ENCODE measurements at places on chromosomes 16 and 17.

DNA sequence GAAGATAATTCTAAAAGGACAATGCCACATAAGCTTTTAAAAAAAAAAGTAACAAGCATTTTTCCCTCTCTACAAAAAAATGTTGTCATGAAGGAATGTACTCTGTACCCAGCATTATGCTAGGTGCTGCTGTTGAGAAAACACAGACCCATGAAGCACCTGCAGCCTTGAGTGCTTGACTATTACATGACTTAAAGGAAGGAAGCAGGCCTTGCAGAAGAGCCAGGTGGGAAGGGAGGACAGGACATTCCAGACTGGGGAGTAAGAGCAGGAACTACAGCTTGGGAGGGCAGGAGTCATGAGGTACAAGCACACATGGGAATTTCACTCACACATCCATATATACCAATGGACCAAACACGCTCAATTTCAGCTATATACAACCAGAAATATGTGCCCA is 3.8 kb downstream of the MYO1D start:
- no peak for DNase-seq

GRCh38 chr16:4184038-4184702 is 57.7 kb downstream of the SRL start:
- DNase-seq = no peak

DNA sequence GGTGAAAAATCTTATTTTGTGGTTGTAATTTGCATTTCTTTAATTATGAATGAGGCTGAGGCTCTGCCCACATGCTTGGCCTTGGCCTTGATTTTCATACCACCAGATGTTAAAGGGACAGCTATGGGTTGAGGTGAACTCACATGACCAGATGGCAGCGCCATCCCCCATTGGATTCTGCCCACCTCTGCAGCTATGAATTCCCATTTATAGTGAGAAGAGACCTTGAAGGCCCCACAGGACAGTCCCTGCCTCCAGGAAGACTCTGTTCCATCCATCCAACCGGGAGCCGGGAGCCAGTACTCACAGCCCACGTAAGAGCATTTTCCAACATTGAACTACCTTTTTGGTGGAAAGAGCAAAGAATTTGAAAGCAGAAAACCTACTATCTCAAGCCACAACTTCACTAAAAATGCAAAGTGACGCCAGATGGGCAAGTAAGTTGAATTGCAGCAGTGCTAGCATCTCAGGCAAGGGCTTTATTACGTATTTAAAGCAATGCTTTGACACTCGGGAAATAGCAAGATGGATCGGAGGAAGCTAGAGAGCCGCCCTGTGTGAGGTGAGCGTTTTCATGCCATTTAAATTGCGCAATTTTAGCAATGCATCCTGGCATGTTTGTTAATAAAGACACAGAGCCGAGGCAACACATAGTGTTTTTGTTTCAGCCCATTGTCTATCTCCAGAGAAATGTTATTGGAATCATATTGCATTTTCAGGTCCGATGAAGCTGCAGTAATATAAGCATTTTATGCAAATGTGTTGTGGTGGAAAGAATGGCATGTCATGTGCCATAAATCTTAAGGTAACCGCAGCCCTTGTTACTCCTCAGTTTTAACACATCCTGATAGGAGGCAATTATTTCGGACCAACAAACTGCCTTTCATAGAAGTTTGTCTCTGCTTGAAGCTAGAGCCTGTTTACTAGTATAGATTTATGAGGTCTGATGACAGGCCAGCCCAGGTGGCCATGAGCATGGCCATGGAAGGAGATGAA is 273.4 kb upstream of the TNRC6C start:
- no peak for DNase-seq

- DNase-seq = no peak
Observed at GRCh38 chr16:48225456-48225855, 18.6 kb upstream of the LONP2 start.

DNA sequence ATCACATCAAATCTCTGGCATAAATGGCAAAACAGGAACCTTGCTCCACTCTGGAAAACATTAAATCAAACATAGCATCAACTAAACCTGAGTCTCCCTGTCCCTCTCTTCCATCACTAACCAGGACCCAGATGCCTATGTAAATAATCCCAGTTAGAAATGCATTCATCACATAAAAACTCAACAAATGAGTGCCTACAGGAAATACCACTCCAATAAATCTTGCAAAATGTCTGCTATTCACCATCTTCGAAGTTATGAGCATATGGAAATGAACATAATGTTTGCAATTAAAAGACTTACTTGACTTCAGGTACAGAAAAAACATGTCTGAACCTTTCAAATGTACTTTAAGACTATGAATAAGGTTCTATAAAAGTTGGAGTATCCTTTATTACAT is 425.0 kb downstream of the CDH11 start:
- DNase-seq = no peak

- DNase-seq = no peak
Observed at GRCh38 chr16:19503461-19504075, 18.3 kb downstream of the GDE1 start.

DNA sequence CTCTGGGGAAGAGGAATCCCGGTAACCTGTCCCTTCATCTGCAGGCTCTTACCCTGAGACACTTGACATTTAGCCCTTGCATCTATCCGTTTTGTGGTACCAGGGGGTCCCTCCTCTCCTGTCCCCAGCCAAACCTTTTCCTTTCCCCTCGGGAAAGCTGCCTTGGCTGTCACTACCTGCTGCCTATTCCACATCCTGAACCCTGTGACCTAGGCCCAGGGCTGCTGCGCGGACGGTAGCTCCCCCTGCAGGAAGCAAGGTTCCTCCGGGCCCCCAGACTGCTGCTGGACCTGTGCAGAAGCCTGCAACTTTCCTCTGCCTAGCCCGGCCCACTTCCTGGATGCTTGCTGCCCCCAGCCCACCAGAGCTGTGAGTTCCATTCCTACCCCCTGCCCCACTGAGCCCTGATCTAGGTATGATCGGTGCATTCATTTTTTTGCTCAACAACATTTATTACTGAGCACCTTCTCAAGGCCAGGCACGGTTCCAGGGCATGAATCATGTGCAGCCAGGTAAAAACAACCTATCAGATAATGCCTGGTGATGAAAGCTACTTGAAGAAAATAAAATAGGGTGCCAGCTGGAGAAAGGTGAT is 10.5 kb upstream of the ALDOA start:
- DNase-seq = no peak

GRCh38 chr17:44832805-44833204 is 2.7 kb upstream of the GJC1 start:
- DNase-seq = no peak

DNA sequence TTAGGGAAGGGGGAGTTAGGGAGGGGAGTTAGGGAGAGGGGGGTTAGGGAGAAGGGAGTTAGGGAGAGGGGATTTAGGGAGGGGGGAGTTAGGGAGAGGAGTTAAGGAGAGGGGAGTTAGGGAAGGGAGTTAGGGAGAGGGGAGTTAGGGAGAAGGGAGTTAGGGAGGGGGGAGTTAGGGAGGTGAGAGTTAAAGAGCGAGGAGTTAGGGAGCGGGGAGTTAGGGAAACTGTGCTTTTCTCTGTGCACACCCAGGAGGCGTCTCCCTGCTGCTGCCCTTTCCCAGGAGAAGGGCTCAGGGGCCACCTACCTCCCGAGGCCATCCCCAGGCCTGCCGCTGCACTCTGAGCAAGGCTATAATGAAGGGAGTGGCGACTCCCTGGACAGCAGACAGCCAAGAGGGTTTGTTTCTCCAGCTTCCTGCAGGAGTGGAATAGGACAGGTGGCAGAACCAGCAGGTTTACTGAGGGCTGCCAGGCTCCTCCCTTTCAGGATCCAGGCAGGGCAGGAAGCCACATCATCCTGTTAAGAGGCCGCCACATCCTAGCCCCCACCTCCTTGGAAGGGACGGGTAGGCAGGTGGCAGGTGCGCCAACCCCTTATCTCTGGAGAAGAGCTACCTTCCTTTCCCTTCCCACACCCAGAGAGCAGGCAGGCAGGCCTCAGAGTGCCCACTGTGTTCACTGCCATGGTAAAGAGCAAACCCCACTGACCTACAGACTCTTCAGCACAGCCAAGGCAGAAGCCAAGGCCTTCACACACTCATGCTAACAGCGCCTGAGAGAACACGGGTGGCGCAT is 4.3 kb downstream of the CANT1 start:
- DNase-seq = no peak

DNA sequence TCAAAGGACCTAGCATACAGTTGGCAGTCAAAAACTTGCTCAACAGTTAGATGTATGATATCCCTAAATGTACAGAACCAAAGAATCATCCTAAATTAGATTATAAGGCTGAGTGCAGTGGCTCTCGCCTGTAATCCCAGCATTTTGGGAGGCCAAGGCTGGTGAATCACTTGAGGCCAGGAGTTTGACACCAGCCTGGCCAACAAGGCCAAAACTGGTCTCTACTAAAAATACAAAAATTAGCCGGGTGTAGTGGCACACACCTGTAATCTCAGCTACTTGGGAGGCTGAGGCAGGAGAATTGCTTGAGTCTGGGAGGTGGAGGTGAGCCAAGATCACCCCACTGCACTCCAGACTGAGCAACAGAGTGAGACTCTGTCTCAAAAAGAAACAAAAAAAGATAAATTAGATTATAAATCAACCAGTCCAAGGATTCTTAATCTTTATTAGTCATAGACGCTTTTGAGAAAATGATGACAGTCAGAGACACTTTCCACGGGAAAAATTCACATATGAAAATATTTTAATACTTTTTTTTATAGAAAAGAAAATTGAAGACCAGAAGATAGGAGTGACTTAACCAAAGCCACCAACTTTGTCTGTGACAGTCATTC is 77.6 kb downstream of the MMD start:
- no peak for DNase-seq

DNA sequence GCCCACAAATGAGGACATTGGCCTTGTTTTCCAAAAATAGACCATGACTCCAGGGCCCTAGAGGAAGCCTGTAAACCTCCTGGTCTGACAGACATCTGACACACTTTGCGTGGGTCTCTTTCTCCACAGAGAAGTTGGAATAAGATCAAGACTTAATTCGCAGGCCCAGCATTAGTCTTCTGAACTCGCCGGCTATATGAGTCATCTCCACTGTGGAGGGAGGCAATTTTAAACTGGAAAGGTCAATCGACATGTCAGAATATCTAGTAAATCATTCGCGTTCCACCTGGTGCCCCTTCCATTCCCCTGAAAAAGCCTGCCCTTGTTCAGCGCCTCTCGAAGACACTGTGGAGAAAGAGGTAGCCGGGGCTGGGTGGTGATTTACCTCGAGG is 140.1 kb downstream of the CLEC16A start:
- no peak for DNase-seq

DNA sequence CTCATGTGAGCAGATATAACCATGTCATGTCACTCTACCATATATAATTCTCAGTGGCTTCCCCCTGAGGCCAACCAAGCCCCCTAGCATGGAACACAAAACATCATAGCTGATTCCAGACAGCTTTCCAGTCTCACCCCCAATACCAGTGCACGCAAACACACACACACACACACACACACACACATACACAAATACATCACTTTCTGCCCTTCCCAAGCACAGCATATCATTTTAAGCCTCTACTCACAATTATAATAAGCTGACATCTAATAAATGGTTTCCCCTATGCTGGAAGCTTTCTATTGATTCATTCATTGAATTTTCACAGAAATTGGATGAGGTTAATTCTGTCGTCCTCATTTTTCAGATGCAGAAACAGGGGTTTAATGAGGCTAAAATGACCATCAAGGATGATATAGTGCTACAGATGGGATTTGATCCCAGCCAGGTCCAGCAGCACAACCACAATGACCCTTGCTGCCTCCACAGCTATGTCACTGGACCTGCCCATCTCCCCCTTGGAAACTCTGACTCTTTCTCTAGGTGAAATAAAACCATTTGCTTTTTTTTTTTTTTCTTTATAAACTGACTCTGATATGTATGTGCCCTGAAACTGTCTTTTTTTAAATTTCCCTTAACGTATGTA is 131.1 kb downstream of the TMEM114 start:
- no peak for DNase-seq

- no peak for DNase-seq
Observed at GRCh38 chr17:42347198-42347597, 41.0 kb downstream of the STAT3 start.

GRCh38 chr16:50699326-50700159 is 6.1 kb downstream of the NOD2 start:
- no peak for DNase-seq

DNA sequence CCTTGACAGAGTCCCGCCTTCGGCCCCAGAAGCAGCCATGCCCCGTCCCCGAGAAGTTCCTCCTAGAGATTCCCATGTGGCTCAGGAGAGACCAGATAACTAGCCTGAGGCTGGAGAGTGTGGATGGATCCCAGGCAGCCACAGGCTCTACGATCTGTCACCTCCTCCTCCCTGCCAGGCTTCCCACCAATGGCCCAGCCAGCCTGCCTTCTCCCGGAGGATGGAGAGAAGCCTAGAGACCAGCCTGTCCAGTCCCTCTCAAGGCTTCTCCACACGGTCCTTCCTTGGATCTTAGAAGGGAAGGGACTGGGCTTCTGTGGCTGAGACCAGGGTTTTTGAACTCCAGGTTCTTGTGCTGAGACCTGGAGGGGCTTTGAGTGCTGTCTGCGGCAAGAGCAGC is 1.6 kb upstream of the SMTNL2 start:
- DNase-seq = no peak

- DNase-seq = no peak
Observed at GRCh38 chr17:38745545-38745944, 2.6 kb downstream of the PCGF2 start.

DNA sequence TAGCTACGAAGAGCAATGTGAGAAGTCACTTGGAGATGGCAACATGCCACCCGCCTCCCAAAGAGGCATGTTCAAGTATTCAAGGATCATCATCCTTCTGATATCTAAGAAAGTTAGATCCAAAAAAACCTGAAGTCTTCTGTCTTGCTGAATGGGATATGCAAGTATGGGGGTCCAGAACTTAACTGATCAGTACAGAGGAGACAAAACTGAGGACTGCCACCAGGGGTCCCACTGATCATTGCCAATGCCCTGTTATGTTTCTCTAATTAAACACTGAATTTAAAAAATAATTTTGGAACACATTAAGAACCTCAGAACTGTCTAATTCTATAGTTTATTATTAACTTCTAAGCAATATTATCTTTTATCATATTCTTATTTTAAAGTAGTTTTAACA is 99.7 kb downstream of the CDH8 start:
- DNase-seq = no peak

DNA sequence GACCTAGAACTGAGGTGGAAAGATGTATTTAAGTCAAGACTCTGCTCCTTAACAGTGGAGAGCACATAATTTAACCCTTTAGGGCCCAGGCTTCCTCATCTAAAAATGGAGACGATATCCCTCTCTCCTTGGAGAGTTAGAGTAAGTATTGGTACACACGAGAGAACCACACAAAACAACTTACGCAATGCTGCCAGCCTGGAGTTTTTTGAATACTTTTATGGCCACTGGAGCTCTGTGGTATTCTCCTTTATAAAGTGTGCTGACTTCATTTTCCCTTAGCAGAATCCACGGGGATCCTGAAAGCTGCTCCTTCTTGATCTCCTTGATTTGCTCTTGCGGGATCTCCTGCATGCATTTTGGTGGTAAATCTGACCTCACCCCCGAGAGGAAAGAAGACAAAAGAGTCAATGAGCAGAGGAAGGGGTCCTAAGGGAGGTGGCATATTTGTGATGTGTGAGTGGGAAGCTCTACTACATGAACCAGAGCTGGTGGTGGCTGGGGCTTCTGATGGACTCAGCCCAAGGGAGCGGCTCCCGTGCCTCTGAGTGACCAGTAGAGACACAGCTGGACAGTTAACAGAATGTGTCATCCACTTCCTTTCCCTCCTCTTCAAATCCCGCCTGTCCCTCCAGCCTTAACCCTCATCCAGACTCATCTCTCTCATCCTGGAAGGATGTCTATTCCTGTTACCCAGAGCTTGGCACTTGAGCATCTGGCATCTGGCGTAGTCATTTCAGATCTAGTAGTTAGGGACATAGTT is 9.4 kb downstream of the MLKL start:
- no peak for DNase-seq

- peak; percentile 15 for DNase-seq
Observed at GRCh38 chr17:41812381-41813151, at the start of gene FKBP10. TSS of gene FKBP10 (plus strand) at chr17:41813004. CDS start at chr17:41813035, 31 bp downstream.
